ENCODE measurements at places on chromosomes 3 and 15. TPM values are rescaled to one million over a fixed set of nuclear protein-coding genes. Genes with fewer than 3 reads are reported as not detected.

Gene VEPH1
- not detected for total RNA-seq

Gene PRR20G
- total RNA-seq: not detected

Gene CCR1
- not detected for total RNA-seq

Gene ZBBX
- not detected for total RNA-seq

Gene ITGB5
- total RNA-seq: 125 TPM

Gene SPINK8
- not detected for total RNA-seq

Gene SERINC4
- total RNA-seq: 0.33 TPM

Gene LTK
- total RNA-seq: 5.4 TPM

Gene C3orf49
- not detected for total RNA-seq

Gene SLC22A14
- total RNA-seq: 0.26 TPM

Gene UROC1
- total RNA-seq: not detected

Gene CHP1
- total RNA-seq: 70.8 TPM

Gene TEX55
- not detected for total RNA-seq

Gene PEAK1
- total RNA-seq: 36.7 TPM

Gene MOBP
- total RNA-seq: 0.19 TPM

Gene PP2D1
- not detected for total RNA-seq

Gene DNAH1
- 1.8 TPM for total RNA-seq

Gene CAMK2N2
- 2.2 TPM for total RNA-seq

Gene RPL15
- 1,939 TPM for total RNA-seq

Gene DOCK3
- 0.59 TPM for total RNA-seq

Gene TNFSF10
- total RNA-seq: not detected

Gene TNFAIP8L3
- total RNA-seq: 0.24 TPM

Gene FANCD2OS
- not detected for total RNA-seq

Gene MEIS2
- total RNA-seq: 11.7 TPM

Gene CADPS
- not detected for total RNA-seq

Gene SRGAP3
- 0.69 TPM for total RNA-seq

Gene PGBD4
- total RNA-seq: 2.6 TPM

Gene LRIG1
- 24.9 TPM for total RNA-seq

Gene ECE2
- not detected for total RNA-seq

Gene ANKUB1
- total RNA-seq: not detected

Gene GUCA1C
- total RNA-seq: not detected

Gene HCLS1
- total RNA-seq: 96.9 TPM

Gene ACVR2B
- total RNA-seq: 6.4 TPM

Gene CGNL1
- total RNA-seq: 1.1 TPM

Gene TPRG1
- 1.6 TPM for total RNA-seq

Gene ACSBG1
- 0.35 TPM for total RNA-seq

Gene AHSG
- 4.9 TPM for total RNA-seq

Measured in A673 (cell line).